B cell (primary cell): ENCODE measurements at places on chromosomes 6 and 20.
A peak's percentile ranks its signal among the peaks of the same experiment; 100 is the strongest.

DNA sequence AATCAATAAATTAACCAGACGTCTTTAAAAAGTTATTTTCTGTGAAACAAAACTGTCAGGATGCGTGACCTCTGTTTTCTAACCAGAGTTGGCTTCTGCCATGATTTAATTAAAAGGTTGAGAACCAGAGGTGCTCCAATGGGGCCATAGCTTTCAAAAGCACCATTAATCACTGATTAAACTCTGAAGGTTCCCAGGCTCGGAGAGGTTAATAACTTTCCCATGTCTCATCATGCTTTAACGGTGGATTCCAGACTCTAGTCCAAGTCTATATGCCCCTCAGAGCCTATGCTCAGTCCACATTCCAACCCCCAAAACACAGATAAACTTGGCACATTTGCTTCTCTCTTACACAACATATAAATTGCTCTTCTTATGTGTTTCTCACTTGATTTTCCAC is 95.5 kb downstream of the SNAP91 start:
- DNase-seq = no peak

GRCh38 chr6:101402622-101403031 is 9.1 kb downstream of the GRIK2 start:
- no peak for DNase-seq

DNA sequence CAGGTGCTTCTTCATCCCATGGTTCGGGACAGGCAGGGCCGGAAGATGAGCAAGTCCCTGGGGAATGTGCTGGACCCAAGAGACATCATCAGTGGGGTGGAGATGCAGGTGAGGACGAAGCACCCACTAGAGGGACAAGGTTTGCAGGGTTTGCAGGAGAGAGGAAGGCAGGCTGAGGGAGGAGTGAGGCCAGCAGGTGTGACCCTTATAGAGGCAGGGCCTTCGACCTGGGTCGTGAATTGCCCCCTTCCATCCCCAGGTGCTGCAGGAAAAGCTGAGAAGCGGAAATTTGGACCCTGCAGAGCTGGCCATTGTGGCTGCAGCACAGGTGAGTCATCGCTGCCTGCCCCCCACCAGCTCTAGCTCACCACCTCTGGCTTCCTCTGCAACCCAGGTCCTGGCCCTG is 8.4 kb downstream of the VARS2 start:
- DNase-seq = no peak

- peak; percentile 76 for DNase-seq
Observed at GRCh38 chr20:57483287-57484050, 41.5 kb downstream of the CTCFL start.

DNA sequence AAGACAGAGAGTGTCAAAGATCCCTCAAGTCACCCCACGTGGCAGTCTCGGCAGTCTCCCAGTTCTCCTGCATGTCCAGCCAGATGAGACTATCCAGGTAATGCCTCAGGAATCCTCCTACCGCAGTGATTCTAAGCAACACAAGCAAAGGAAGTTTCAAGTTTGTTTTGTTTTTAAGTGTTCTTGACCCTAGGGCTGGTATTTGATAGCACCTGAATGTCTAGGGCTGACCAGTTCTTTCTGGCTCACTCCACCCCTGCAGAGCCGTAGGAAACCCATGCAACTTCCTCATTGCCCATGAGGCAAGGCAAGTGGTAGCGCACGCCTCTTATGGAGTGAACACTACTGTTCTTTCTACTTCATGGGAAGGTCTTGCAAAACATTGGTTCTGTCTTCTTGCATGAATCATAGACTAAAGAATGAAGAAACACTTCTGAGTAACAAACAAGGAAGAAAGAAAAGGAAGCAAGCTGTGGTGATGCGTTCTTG is 24.8 kb upstream of the FOXQ1 start:
- no peak for DNase-seq

GRCh38 chr6:65927141-65927540 is 220.1 kb upstream of the EYS start:
- no peak for DNase-seq

GRCh38 chr20:62069741-62070216 is 4.1 kb upstream of the TAF4 start:
- DNase-seq = no peak

- no peak for DNase-seq
Observed at GRCh38 chr20:1254254-1254653, 11.8 kb upstream of the SNPH start.

- no peak for DNase-seq
Observed at GRCh38 chr6:2560917-2561698, 189.6 kb downstream of the MYLK4 start.

- no peak for DNase-seq
Observed at GRCh38 chr20:59190466-59190865, 26.8 kb downstream of the ZNF831 start.

DNA sequence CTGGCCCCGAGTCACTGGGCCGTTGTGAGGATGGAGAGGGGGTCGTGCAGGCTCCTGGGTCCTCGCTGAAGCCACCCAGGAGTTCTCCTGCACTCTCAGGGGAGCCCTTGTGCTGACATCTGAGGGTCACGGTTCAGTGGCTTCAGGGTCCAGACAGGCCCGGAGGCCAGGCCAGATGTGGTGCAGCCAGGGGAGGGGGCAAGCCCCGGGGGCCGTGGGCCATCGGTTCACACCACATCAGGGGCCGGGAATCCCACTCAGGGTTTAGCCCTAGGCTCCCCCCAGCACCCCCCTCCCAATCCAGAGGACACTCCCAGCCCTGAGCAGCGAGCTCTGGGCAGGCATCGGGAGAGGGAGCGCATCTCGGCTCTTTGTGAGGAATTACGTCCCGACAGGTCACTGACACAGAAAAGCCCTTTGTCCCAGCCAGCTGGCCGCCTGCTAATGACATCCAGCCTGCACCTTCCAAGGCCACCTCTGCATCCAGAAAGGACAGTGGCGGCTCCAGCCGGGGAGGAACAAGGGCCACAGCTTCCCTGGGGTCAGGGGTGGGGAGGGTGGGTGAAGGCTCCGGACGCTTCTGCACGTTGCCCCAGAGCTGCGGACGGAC is 6.4 kb upstream of the CHRNA4 start:
- no peak for DNase-seq

DNA sequence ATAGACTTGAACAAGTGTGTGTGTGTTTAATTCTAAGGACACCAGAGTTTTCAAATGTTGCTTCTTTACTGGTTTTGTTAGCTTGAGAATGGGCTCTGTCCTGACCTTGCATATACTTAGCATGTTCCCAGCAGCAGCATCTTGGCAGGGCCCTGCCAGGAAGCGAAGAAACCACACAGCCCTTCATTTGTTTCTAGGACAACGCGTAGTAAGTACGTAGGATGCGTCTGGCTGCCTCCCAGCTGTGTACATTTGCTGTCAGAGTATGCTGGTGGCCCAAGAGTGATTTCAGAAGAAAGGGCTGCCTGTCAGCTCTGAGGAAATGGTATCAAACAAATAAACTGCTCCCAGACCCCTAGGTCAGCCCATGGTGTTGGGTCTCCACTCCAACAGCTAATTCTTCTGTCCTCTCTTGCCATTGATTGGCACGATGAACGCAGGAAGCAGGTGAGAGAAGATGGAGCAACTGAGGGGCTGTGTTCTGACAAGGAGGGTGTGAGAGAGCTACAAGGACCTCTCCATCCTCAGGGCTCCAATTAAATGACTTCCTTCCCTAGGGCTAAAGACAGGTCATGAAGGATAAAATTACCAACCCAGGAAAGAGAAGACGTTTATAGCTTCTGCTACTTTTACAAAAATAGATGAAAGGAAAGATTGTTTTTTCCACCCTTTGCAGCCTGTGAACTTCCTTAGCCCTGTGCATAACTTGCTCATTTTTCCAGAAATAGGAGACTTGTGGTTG is 55.9 kb upstream of the HDDC2 start:
- DNase-seq = peak; percentile 26

GRCh38 chr20:38144974-38145728 is 19.9 kb downstream of the TGM2 start:
- DNase-seq = no peak

- peak; percentile 40 for DNase-seq
Observed at GRCh38 chr6:53679446-53679933, 13.9 kb upstream of the KLHL31 start.

DNA sequence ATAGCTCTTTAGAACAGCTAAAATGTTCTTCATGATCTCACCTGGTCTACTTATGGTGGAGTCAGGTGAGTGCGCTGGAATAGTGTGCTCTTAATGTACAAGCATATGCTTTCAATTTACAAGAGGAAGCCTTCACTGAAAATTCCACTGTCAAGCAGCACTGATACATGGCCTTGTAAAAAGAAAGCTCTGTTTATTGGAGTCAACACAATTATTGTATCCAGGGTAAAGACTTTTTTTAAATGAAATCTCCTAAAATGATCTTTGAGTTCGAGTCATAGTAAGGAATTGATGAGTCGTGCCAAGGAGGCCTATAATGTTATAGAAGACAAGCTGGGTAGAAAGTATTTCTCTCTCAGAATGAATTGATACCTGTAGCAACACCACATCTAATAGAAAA is 41.6 kb upstream of the CARMIL1 start:
- no peak for DNase-seq

- peak; percentile 84 for DNase-seq
Observed at GRCh38 chr20:3071610-3072529, at the start of gene OXT. Gene OXT (plus strand): TSS chr20:3071620. CDS start chr20:3071656, 36 bp downstream.

DNA sequence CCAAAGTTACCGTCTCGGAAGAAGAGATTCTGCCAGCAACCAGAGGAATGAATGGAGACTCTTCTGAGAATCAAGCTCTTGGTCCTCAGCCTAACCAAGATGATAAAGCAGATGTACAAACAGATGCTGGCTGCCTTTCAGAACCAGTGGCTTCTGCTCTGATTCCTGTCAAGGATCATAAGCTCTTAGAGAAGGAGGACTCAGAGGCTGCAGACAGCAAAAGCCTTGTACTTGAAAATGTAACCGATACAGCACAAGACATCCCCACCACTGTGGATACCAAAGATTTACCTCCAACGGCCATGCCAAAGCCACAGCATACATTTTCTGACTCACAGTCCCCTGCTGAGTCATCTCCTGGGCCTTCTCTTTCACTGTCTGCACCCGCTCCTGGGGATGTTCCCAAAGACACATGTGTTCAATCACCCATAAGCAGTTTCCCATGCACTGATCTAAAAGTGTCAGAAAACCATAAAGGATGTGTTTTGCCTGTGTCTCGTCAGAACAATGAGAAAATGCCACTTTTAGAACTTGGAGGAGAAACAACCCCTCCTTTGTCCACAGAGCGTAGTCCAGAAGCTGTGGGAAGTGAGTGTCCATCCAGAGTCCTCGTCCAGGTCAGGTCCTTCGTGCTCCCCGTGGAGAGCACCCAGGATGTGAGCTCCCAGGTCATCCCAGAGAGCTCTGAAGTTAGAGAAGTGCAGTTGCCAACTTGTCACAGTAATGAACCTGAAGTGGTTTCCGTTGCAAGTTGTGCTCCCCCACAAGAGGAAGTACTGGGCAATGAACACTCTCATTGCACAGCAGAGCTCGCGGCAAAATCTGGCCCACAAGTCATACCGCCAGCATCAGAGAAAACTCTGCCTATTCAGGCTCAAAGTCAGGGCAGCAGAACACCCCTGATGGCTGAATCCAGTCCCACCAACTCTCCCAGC is 109.6 kb downstream of the RTN4IP1 start:
- peak; percentile 81 for DNase-seq

GRCh38 chr6:112214739-112215269 is 39.6 kb downstream of the LAMA4 start:
- no peak for DNase-seq

- DNase-seq = no peak
Observed at GRCh38 chr20:11920083-11920482, 2.4 kb downstream of the BTBD3 start.

- DNase-seq = no peak
Observed at GRCh38 chr6:166663568-166663967, 36.5 kb upstream of the RPS6KA2 start.

DNA sequence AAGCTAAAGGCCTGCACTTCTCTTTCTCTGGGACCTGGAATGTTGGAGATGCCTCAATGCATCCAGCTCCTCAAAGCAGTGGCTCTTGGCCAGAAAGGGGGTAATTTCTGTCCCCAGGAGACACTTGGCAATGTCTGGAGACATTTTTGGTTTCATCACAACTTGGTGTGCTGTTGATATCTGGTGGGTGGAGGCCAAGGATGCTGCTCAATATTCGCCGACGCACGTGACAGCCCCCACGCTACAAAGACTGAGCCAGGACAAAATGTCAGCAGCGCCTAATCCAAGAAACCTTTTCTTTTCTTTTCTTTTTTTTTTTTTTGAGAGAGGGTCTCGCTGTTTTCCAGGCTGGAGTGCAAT is 79.8 kb downstream of the SULF2 start:
- no peak for DNase-seq

- no peak for DNase-seq
Observed at GRCh38 chr6:83962582-83962981, 71.0 kb upstream of the MRAP2 start.

- peak; percentile 65 for DNase-seq
Observed at GRCh38 chr6:3977875-3978711, 100.8 kb downstream of the FAM217A start.

DNA sequence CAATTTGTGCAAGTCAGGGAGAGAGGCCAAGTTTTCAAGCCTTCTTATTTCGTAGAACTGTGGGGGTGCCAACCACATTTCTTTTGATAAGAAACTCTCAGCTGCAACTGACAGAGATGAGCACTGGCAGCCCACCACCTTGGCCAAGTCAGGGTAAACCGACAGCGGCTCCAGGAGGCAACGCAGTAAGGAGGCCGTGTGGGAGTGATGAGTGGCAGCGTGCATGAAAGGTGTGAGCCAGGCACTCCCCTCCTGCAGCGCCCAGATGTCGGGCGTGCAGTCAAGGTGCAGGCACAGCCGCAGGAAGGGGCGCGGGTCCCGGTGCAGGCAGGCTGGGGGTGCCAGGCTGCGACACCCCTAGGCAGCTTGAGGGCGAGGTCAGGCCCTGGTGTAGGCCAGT is 49.2 kb upstream of the HDAC2 start:
- no peak for DNase-seq

DNA sequence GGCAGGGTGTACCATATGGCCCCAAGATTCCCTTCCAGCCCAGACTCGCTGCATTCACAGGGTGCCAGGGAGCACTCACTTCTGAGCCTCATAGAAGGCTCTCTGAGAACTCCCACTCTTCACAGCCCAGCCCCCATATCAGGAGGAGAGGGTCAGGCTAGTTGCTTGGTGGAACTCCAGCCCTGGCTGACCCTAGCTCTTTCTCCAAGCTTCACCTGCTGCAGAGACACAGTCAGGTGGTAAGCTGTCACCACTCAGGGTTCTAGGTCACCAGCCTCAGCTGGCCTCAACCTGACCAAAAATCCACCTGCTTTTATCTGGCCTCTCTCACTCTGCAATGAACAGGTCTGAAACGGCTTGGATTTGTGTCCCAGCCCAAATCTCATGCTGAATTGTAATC is 162.7 kb upstream of the MLN start:
- DNase-seq = no peak

DNA sequence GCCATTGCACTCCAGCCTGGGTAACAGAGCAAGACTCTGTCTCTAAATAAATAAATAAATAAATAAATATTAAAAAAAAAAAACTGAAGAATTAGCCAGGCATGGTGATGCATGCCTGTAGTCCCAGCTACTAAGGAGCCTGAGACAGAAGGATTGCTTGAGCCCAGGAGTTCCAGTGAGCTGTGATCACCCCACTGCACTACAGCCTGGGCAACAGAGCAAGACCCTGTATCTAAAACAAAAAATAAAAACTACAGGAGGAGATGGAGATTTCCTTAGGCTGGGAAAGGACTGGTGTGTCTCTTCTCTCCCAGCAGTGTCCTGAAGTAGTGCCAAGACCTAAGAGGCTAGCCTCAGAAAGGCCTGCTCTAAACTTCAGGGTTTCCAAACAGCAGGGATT is 8.1 kb upstream of the GTF3C6 start:
- no peak for DNase-seq

- DNase-seq = no peak
Observed at GRCh38 chr6:29602564-29603361, 17.8 kb downstream of the OR2H2 start.

- DNase-seq = no peak
Observed at GRCh38 chr20:6898928-6899327, 131.4 kb downstream of the BMP2 start.

- DNase-seq = no peak
Observed at GRCh38 chr6:151620179-151620578, 126.4 kb downstream of the CCDC170 start.
